Stimulated activated naive CD8-positive, alpha-beta T cell treated with anti-CD3 and anti-CD28 coated beads, Interleukin-15, amount 100 ng/mL, for 72 hours (primary cell): ENCODE measurements at places on chromosomes 5 and 9.

DNA sequence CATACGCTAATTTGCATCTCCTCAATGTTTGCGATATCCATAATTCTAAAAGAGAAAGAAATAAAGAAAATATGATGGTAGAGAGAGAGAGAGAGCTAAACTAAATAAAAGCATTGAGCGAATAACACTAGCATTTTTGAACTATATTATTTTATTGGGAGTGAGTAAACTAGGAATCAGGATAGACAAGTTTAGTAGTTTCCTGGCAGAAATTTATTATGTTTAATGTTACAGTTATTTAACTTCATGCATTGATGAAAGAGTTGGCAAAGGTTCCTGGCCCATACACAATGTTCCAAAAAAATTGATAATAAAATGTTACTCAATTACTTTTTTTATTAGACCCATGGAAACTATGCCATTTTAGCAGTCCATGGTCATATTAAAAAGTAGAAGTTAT, 1708.2 kb upstream of the CDH6 start:
- no peak for DNase-seq

GRCh38 chr9:136940526-136941230, 3.9 kb downstream of the FBXW5 start:
- DNase-seq = no peak

GRCh38 chr5:167358868-167359492, 932.5 kb upstream of the WWC1 start:
- DNase-seq = no peak

DNA sequence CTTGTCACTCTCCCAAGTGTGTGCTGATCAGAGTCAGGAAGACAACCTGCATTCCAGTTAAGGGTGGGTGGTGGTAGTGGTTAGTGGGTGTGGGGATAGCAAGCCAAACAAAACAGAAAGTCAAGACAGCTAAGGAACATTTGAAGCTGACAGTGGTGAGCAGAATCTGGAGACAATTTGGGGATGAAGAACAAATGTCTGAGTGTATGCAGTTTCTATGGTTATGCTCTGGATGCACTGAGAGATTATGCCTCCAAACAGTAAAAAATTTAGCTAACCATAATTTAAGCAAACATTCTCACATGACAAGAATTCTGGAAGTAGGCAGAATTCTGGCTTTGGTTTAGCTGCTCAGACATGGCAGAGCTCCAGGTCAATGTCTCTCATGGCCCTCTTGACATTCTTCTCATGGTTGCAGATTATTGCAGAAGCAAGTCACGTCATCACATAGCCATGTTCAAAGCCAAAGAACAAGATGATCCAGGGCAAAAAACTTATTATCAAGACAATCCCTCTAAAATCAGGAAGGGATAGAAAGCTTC, 148.7 kb downstream of the LURAP1L start:
- DNase-seq = no peak

DNA sequence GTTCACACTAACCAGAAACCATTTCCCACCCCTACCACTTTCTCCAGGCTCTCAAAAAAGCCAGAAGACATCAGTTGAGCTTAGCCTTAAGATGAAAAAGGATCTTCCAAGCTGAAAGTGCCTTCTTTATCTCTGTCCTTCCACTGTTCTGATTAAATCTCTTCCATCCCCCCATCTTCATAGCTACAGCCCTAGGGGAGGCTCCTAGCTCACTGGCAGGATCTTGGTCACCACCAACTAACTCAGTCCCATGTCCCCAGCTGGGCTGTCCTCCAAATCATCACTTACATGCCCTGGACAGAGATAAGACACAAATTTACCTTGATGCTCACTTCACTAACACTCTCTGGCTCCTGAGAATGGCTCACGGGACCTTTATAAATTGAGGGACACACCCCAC, 14.3 kb downstream of the LCP2 start:
- no peak for DNase-seq

DNA sequence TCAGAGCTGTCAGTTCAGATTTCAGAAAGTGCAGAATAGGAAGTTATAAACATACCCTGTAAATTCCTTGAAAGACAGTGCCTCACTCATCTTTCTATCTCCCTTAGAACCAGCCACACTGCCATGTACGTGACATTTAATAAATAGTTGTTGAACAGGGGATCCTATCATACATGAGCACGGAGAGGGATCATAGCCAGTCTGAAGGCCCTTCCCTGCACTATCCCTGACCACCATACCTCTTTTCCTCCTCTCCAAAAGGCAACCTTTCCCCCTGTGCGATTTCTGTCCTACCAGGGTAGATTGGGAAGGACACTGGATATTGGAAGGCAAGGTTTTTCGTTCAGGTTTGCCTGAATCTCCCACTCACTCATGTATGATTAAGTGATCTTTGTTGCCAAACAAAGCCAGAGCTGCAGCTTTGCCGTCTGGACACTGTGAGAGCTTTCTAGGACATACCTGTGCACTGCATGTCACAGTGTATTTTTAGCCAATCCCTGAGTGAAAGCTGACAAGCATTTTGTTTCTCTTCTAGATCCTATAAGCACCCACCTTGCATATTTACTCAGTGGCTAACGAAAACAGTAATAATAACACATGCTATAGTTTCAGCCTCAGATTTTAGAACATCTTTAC, 986.5 kb upstream of the WWC1 start:
- no peak for DNase-seq

DNA sequence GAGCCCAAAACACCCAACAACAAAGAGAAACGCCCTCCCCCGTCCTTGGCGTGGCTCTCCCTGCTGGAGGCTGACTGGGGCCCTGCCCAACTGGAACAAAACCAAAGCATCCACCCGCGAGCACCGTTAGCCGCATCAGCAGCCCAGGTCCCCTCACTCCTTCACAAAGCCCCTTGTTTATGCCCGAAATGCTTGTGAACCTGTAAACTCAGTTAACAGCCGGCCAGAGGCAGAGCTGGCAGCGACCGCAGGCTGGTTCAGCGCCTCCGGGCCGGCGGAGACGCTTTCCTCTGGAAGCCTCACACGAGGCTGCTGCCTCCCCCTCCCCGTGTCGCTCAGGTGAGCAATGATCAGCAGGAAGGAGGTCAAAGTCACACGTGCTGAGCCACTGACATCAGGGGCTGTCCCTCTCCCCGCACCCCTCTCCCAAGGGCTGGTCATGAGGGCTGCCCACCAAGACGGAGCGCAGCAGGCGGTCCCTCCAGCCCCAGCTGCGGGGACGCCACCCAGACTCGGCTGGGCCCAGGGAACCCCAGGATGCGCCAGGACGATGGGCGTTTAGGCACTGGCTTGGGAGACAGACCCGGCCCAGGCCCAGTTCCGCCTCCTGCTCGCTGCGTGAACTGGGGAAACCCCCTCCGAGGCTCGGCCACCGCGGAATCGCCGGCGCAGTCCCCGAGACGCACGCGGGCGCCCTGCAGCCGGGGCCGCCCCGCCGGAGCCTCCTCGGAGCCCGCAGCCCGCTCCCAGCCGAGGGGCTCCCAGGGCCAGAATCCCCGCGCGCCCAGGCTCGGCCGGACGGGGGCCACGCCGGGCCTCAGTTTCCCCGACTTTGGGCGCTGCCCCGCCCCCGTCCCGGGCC, 563 bp downstream of the SNAPC4 start:
- DNase-seq = peak; percentile 32

DNA sequence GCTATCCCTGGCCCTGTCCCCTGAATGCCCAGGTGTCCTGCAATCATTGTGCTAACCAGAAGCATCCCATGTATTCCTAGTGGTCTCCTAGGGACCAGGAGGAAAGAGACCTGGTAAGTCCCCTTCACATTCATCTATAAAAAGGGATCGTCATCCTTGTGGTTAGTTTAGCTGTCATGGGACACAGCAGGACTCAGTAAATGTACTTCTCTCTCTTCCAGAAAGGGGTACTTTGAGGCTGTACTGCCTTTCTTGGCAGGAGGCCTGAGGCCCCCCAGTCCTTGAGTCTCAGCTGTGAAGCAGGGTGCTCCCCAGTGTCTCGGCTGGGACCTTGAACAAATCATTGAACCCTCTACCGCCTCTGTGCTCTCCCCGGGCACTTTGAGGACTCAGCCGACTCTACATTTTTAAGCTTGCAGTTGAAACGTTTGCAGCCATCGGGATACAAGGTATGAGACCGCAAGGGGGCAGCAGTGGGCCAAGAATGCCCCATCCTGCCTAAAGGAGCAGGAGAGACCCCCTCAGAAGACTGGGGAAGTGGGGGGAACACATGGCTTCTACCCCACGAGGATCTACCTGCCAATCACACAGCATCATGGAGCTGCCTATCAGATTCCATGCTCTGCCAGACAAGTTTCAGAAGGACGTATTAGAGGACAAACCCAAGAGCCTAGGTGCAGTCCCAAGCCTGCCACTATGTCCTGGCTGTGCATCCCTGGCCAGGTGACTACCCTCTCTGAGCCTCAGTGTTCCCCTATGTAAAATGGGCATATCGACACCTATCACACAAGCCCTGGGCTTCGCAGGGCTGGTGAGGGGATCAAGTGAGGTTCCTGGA, 2.4 kb upstream of the PHYKPL start:
- DNase-seq = peak; percentile 79

GRCh38 chr9:2610985-2611384, 10.6 kb upstream of the VLDLR start:
- no peak for DNase-seq

GRCh38 chr9:87004016-87004415, 56.7 kb upstream of the GAS1 start:
- DNase-seq = no peak

DNA sequence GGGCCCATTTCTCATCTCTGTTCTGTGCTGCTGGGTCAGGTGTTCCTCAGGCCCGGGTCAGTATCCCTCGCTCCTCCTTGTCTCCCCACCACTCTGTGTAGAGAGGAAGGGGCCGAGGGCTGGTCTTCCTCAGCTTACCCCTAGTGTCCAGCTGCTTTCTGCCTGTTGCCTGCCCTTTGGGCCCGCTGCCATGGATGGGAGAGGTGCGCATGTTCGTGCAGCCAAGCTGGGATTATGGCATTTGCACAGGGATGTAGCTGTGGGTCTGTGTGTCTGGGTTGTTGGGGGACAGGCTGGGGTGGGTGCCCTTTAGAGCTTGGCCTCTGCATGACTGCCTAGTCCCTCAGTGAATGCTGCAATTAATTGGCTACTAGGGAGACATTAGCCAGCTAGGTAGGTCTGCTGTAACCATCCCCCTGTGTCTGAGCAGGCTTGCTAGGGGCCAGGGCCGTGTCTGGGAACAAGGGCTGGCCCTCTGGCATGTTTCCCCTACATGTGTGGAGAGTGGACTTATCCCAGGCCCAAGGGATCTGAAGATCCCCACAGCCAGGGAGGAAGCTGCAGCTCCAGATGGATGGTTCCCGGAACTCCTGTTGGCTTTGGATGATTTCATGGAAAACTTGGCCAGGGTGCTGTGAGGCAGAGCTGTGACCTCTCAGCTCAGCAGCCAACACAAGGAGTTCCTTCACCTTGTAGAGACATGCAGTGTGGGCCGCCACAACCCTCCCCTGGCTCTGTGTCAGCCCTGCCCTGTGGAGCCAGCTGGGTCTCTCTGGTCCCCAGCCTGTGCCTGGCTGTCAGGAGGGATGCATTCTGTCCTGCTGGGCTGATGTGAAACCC, 161.9 kb downstream of the MACROH2A1 start:
- no peak for DNase-seq

GRCh38 chr5:179610109-179610902, 13.2 kb downstream of the HNRNPH1 start:
- DNase-seq = no peak

GRCh38 chr5:172162323-172162986, 25.6 kb downstream of the STK10 start:
- DNase-seq = no peak

- DNase-seq = no peak
These were observed 117.1 kb downstream of the DMXL1 start for GRCh38 chr5:119187776-119188529.

DNA sequence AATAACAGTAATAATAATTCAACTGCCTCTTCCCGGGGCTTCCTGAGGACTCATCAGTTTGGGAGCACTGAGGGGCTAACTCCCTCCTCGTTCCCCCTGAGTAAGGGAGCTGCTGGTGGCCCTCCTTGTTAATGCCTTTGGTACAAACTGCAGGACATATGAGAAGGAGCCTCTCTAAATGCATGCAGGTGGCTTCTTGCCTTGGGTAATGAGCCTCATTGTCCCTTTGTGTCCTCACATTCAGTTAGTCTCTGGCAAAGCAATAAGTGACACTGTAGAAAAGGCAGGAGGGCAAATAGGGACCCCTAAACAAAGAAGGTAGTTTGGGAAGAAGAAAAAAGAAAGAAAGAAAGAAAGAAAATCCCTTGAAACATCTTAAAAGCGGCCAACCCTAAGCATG, 95.4 kb upstream of the ERCC6L2 start:
- DNase-seq = no peak

DNA sequence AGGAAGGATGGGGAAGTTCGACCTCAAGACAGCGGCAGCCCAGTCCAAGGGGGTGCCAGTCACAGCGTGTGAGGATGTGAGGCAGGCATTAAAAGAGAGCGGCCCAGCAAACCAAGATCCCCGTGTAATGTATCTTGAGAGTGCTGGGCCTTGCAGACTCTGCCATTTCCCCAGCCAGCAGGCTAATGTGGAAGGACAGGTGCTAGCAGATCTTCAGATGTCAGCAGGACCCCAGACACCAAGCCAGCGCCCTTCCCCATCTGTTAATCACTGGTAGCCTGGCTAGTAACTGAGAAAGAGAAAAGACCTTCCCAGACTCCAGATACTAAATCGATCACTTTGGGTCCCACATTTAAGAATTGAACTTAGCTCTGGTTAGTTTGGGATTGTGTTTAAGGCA, 62.2 kb downstream of the NTRK2 start:
- no peak for DNase-seq

- DNase-seq = no peak
These were observed 271.5 kb downstream of the ARRDC3 start for GRCh38 chr5:91111473-91112238.

GRCh38 chr9:4011054-4011453, 288.8 kb downstream of the GLIS3 start:
- DNase-seq = no peak

DNA sequence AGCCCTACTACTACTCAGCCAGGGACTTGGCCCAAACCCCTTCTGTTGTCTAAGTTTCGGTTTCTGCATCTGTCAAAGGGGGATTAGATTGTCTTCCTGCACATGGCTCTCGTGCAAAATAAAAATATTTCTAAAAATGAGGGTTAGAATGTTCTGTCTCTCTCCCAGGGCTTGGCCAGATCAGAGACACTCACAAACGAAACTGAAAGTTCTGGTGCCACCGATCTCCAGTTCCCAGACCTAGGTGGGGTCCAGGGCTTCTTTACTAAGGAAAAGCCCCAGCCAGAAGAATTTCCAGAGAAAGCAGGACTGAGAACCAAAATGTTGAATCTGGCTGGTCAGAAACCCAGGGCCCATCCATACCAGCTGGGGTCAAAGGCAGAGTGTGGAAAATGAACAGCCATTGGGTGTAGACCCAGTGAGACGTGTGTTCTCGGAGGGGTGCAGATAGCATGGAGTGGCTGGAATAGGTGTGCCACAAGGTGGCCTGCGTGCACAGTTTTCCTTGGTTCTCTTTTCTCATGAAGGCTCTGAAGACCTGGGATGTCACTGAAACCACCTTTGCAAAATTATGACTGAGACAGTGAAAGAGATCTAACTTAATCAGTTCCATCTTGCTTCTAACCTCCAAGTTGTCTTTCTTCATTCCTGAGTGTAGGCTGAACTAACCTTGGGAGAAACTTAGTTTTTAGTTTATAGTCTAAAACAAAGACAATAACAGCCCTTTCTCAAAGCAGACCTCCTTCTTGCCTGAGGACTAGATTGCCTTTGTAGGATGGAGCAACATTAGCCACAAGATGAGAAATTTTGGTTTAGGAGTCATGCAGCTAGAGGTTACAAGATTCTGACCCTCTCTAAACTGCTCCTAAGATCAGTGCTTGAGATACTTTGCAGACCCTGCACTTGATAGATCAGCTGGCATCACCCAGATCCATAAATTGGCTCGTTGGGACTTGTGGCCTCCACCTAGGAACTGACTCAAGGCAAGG, 2.3 kb upstream of the SLC23A1 start:
- no peak for DNase-seq
